ENCODE measurements at places on chromosomes 12 and 14. TPM values are rescaled to one million over a fixed set of nuclear protein-coding genes. Genes with fewer than 3 reads are reported as not detected.

TAS2R13 gene
- 10.9 TPM for total RNA-seq

TMEM229B gene
- 26.9 TPM for total RNA-seq

ASB2 gene
- 0.50 TPM for total RNA-seq

SLC17A8 gene
- 13.2 TPM for total RNA-seq

CACNA1C gene
- total RNA-seq, result 14.8 TPM

LHX5 gene
- 3.5 TPM for total RNA-seq

TAS2R14 gene
- total RNA-seq, result 13.3 TPM

RPL10L gene
- total RNA-seq, result not detected

TSPAN8 gene
- total RNA-seq, result 16.1 TPM

ENDOU gene
- 0.40 TPM for total RNA-seq

DNA sequence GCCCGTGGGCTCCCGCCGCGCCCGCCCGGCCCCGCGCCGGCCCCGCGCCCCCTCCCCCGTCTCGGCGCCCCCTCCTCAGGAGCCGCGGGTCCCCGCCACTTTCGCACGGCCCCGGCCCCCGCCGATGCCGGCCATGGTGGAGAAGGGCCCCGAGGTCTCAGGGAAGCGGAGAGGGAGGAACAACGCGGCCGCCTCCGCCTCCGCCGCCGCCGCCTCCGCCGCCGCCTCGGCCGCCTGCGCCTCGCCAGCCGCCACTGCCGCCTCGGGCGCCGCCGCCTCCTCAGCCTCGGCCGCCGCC, 263 bp downstream of the RCOR1 start:
- no peak for DNase-seq

GRCh38 chr14:105196265-105196960, 15.3 kb upstream of the NUDT14 start:
- DNase-seq, result no peak

GRCh38 chr14:67892466-67893100, 73.0 kb downstream of the RAD51B start:
- DNase-seq, result no peak

DNA sequence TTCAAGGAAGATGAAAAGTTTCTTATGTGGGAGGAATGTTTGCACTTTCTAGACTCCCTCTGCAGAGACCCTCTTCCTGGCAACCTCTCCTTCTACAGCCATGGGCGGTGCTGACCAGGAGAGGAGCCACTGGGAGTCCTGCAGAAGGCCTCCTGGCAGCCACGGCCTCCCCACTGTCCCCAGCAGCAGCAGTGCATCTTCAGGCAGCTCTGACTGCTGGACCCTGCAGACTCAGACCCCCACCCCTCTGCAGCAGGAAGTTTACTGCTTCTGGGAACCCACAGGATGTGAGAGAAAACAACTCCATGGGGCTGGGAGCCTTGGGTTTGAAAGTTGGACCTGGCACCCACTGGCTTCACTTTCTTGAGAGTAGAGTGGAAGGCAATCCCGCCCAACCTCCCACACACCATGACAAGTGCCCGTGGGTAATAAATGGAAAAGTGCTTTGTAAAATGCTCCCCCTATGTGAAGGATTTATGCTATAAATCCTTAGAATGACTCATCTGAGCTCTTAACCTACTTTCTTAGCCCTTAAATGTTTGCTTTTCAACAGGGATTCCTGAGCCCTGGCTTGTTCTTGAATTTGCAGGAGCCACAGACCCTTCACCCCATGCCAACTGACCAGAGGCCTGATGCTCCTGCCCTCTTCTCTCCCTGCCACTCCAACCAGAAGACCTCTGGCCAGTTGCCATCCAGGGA, 37.5 kb upstream of the DDX11 start:
- DNase-seq, result no peak

GRCh38 chr14:58098507-58098906, 53.5 kb downstream of the ARMH4 start:
- no peak for DNase-seq

DNA sequence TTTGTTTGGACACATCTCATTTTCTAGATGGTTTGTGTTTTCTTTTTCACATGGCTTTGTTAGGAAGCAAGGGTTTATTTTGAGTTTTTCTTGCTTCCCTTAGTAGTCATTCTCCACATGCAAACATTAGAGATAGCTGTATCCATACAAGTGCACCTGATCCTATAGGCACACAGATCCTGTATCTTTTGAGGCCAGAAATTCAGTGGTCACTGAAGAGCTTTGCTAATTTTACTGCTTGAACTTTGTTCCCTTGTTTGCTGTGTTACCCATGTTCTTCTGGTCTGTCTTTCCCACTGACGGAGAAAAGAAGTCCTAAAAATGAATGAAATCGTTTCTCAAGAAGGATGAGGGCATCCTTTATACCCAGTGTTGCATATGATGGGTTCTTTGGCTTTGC, 14.7 kb downstream of the HMGA2 start:
- no peak for DNase-seq

- DNase-seq, result no peak
Observed at GRCh38 chr14:60803871-60804270, 69.3 kb downstream of the MNAT1 start.

- no peak for DNase-seq
Observed at GRCh38 chr12:4432878-4433744, 12.5 kb downstream of the FGF6 start.

- no peak for DNase-seq
Observed at GRCh38 chr12:102504871-102505270, 24.5 kb upstream of the IGF1 start.

DNA sequence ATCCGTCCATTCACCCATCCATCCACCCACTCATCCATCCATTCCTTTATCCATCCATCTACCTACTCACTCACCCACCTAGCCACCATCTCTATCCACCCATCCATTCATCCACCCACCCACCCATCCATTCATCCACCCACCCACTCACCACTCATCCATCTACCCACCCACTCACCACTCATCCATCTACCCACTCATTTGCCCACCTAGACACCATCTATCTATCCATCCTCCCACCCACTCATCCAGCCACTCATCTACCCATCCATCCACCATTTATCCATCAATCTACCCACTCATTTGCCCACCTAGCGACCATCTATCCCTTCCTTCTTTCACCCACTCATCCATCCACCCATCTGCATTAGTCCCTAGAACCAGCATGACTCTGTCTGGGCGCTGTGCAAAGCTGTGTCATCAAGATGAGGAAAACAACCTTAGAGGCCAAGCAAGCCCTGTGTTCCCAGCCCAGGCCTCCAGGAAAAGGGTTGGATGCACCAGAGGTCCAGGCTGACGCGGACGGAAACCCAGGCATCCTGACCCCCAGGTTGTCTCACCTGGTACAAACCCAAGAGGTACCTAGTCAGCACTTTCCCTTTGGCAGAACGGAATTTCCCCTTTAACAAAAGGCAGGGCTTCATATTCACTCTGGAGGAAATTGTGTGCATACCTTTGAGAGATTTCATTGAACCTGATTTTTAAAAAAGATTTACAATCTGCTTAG, 73.7 kb downstream of the NOC4L start:
- DNase-seq, result no peak

- no peak for DNase-seq
Observed at GRCh38 chr14:66129224-66129623, 356.9 kb upstream of the CCDC196 start.

DNA sequence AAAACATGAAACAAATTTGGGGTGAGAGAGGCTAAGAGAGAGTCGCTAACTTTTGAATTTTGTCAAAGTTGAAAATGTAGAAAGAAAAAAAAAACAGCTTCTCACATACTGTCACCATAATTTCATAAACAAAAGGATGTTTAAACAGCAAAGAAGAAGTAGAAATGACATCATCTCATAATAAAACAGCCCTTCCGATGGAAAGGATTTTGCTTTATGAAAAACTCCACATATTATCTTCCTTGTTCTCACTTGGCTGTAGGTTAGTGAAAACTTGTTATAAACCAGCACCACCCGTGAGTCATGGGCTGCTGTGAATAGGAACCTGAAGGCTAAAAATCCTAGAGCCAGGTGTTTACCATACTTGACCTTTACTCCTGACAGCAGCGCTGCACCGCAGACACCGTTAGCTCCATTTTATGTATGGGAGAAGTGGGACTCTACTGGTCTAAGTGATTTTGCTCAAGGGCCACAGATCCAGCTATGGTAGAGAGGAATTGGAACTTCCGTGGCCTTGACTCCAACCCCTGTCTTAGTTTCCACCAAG, 63.0 kb upstream of the VRK1 start:
- no peak for DNase-seq

GRCh38 chr14:75459099-75459741, 31.4 kb downstream of the JDP2 start:
- DNase-seq, result no peak

DNA sequence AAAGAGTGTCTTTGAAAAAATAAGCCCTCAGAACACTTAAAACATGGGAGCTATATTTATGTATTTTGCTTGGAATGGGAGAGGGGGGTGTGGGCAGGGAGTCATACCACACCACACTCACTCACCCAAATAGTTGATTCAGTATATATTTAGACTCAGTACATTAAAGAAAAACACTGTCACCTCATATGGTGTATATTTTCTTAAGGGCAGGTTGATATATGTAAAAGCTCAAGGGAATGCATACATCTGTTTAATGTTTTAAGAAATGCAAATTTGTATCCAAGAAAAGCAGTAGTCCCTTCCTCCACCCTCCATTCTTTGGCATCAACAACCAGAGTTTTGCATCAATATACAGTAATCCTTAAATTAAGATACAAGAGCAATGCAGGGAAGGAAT, 1.4 kb downstream of the NFYB start:
- DNase-seq, result no peak

DNA sequence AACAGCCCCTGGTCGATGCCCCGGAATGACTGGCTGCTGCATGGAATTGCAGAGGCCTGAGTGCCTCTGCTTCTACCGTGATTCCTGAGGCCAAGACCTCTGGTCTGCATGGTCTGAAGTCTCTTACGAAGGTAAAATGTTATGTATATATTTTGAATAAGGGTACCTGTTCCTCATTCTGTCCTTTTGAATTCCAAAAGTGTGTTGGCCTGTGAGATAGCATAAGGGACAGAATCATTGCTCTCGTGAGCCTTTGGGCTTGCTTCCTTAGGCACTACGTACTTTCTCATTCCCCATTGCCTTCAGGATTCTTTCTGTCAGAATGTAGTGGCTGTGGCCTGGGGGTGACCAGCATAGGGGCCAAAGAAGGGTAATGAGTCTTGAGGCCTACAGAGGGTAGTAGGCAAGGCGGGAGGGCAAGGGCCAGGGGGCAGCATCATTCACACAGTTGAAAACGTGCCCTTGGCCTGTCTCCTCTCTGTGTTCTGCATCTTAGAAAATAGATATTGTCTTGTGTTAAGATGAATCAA, 19.5 kb downstream of the TRAF3 start:
- no peak for DNase-seq

- no peak for DNase-seq
Observed at GRCh38 chr12:124236625-124237031, 58.3 kb upstream of the RFLNA start.

DNA sequence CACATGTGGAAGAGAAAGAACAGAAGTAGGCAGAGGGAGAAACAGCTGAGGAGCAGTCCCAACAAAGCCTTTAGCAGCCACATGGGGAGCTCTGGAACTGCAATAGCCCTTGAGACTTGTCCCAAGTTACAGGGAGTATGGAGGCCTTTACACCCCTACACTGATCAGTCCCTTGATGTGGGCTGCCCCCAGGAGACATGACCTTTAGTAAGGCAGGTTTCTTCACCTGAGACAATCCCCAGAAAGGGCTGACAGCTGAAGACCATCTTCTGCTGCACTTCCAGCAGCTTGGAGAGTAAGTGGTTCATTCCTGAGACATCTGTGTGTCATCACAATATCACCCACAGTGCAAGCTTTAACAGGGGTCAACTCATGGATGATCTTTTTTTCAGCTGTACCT, 8.6 kb upstream of the SNAPC1 start:
- no peak for DNase-seq

DNA sequence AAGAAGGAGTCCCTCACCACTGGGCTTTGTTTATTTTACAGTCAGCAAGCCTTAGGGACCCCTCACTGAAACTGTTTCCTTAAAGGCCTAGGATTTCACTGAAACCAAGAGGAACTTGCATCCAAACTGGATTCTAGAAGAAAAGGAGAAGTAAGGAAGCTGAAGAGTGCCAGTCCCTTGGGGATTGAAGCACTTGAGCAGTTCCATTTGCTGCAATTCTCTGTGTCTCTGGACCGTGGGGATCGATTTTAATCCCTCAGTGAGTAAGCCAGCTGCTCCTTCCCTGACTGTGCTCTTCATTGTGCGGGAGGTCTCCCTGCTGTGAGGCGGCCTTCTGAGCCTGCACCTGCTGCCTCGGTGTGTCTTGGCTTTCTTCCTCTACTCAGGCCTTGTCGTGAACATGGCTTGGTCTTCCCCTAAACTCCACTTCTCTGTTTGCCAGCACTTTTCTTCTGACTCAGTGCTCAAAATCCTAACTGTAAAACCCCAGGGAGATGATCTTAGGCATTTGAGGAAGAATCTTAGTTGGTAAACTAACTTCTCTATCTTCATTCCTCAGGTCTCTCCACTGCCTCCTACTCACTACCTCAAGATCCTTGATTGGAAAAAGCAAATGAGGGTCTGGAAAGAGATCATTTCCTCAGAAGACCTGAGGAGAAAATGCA, 132.6 kb downstream of the SLC38A6 start:
- DNase-seq, result no peak

DNA sequence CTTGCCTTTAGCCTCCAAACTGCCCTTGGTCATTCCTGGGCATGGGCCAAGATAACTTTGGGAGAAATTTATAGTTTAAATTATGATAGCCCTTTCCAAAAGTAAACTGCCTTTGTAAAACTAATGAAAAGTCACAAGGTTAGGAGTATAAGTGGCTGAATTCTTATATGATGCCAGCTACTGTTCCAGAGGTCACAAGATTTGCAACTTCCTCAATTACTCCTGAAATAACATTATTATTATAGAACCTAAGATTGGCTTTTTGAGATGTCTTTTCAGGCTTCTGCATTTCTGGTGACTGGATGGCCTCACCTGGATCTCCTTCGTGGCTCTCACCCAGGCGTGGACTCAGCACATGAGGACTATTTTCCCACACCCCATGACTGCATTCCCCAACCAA, 55.0 kb downstream of the OSBPL8 start:
- DNase-seq, result no peak

GRCh38 chr12:59005193-59005955, 85.1 kb upstream of the LRIG3 start:
- DNase-seq, result no peak

DNA sequence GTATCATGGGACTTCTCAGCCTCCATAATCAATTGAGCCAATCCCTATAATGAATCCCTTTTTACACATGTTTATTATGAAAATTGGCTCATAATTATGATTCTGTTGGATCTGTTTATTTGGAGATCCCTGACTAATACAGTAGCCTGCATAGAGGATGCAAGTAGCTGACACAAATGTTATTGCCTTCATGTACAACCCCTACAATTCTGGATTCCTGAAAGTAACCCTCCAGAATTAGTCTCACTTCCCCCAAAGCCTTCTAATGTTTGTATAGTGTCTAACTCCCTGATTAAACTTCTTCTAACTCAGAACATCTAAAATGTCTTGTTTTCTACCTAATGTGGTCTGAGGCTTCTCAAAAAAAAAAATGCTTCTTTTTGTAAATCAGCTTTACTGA, 6.6 kb upstream of the SMIM10L1 start:
- no peak for DNase-seq

DNA sequence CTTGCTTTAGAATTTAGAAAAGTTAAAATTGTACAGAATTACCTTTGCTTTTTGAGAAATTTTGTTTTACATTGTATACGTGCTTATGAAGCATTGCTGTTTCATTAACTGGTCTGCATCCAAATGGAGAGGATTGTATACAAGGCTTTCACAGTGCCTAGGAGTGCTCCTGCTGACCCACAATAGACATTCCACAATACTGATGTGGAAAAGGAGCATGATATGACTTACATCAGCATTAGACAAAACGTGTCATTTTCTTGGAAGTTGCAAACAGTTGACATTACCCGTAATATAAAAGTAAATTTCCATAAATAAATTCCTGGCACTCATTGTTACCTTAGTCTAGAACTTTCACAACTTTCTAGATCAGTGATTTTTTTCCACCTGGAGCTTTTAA, 1.9 kb downstream of the PRKD1 start:
- DNase-seq, result no peak

All from spinal cord (tissue), 10 donors.